CD4-positive, alpha-beta T cell treated with Interleukin-17A for 4 hours (primary cell): ENCODE measurements at places on chromosomes 6 and 20.

GRCh38 chr6:42565823-42566613 is 2.2 kb downstream of the UBR2 start:
- no peak for DNase-seq

GRCh38 chr6:6270948-6271535 is 49.4 kb downstream of the F13A1 start:
- DNase-seq = no peak

- no peak for DNase-seq
These were observed 19.5 kb downstream of the SF3B5 start for GRCh38 chr6:144075875-144076274.

DNA sequence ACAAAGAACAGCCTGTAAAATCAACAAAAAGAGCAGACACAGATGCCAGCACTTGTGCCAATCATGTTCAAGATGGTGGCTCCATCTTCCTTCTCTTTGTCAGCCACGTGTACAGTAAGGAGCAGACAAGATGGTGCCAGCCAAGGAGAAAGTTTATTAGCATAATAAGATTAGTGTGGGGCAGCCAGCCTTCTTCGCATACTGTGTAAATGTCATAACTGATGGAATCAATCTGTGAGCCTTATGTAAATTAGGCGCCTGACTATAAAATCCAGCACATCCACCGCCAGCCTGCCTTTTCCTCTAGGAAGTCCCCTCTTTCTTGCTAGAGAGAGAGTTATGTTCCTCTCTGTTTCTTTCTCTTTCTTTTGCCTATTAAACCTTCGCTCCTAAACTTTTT is 99.7 kb upstream of the RALGAPA2 start:
- DNase-seq = no peak

- no peak for DNase-seq
These were observed 115.5 kb downstream of the REV3L start for GRCh38 chr6:111367393-111368088.

GRCh38 chr20:23629017-23629541 is 8.7 kb downstream of the CST3 start:
- DNase-seq = no peak

- DNase-seq = no peak
These were observed 414.3 kb downstream of the CDKAL1 start for GRCh38 chr6:20948556-20948955.

- DNase-seq = no peak
These were observed 258.1 kb downstream of the ZNF217 start for GRCh38 chr20:53335555-53335954.

DNA sequence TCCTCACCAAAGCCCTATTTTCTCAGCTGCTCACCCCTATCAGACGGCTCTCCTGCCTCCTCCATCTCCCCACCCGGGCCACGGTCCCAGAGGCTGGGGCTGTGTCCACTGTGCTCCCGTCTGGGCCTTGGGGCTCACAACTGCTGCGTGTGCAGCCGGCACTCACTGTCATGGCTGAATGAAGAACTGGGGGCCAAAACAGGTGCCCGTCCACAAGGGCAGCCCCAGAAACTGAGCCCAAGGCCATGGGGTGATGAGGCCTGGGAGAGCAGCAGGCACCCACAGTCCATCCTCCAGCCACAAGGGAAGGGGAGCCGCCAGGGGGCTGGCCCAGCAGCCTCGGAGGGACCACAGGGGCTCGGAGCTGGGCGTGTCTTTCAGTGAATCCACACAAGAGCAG is 159.5 kb downstream of the DLL1 start:
- no peak for DNase-seq

- DNase-seq = no peak
These were observed 9.6 kb upstream of the PCMTD2 start for GRCh38 chr20:64245746-64246595.

- no peak for DNase-seq
These were observed 839.5 kb upstream of the FLRT3 start for GRCh38 chr20:15176929-15177328.

DNA sequence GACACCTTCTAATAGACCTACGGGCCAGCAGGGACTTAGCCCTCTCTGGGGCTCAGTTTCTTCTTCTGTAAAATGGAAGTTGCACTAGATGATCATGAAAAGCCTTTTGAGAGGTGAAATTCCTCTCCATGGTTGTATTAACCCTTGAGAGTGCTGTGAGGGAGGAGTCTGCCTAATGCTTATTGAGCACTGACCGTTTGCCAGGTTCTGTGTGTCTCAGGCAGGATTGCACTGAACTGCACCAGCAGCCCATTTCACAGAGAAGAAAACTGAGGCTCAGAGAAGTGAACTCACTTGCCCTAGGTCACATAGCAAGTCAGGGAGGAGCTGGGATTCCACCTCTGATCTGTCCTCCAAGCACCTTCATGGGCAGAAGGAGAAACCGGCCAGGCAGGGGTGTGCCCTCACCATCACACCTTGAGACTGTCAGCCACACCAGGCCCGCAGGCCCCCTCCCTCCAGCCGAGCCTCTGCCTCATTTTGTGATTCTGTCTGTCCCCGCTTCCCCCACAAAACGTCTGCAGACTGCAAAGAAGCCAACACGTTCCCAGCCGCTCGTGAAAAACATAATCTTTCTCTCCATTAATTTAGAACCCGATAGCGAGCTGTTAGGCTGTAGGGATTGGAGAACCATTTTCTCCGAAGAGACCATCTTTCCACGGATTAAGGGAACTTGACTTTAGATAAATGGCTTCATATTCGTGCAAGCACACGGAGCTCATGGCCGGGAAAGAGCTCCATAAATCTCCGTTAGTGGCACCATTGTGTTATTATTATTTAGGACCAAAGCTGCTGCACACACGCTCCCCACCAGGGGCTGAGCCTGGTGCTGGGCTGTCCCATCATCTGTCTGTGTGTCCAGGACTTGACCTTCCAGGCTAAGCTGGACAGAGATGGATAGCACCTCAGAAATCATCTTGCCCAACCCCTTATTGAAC is 46.0 kb downstream of the KIAA1755 start:
- DNase-seq = no peak

DNA sequence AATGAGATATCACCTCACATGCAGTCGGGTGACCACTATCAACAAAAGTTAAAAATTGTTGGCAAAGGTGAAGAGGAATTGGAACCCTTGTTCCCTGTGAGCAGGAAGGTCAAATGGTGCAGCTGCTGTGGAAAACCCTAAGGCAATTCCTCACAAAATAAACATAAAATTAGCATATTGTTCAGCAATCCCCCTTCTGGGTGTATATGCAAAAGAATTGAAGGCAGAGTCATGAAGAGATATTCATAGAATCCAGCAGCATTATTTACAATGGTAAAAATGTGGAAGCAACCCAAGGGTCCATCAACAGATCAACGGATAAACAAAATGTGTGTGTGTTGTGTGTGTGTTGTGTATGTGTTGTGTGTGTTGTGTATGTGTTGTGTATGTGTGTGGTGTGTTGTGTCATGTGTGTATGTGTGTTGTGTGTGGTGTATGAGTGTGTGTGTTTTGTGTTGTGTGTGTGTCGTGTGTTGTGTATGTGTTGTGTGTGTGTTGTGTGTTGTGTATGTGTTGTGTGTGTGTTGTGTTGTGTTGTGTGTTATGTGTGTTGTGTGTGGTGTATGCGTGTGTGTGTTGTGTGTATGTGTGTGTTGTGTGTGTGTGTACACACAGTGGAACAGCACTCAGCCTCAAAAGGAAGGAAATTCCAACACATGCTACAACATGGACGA is 245.1 kb downstream of the ERMARD start:
- DNase-seq = no peak

GRCh38 chr20:54217762-54218161 is 9.9 kb downstream of the PFDN4 start:
- no peak for DNase-seq

DNA sequence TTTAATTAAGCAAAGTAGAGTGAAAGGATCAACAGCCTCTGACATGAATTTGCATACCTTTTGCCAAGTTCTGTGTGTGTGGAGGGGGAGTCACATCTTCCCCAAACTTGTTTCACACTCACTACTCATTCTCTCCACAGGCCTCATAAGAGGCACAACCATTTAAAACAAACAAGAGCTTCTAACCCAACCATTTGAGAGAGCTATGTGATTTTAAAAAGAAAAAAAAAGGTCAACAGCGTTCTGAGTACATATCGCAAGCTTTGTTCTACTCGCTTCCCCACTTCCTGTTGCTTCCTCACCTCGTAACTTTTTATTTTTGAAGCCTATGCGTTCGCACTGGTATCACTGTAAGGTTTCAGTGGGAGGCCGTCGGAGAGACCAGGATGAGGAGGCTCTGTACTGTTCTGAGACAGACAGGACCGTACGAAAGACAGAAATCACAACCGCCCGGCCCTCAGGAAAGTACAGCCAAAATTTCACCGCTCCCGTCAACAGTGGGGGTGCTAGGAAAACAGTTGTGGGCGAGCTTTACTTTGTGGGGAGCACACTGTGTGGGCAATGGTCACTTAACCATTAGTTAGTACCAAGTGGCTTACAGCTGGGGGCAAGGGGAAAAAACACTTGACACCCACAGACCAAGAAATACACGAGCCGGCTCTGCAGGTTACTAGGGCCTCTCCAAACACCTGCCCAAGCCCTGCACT is 61.3 kb downstream of the TRERF1 start:
- DNase-seq = peak; percentile 71

DNA sequence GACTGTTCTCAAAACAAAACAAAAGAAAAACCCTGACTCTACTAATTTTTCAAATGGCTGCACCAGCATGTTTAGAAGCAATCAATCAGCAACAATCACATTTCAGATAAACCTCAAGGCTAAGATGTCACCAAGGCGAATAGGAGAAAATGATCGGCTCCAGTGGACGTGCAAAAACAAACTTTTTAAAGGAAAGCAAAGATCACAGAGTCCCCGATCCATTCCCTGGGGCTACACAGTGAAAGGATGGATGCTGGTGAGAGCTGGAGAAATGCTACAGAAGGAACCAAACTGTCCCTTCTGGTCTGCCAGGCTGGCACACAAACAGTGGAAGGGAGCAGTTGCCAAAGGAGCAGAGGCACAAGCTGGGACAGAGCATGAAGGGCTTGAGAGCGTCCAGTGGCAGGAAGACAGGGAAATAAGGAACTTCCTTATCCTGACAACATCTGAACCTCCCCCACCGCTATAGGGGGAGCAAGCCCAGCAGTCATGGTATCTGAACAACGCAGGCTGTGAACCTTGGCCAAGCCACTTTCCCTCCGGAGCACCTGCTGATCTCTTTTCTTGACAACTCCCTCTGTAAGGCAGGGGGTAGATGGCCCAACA is 73.7 kb upstream of the HIVEP1 start:
- DNase-seq = no peak

- DNase-seq = no peak
These were observed 211.0 kb upstream of the ARG1 start for GRCh38 chr6:131362070-131362469.

GRCh38 chr20:37922016-37922415 is 19.1 kb downstream of the VSTM2L start:
- no peak for DNase-seq

DNA sequence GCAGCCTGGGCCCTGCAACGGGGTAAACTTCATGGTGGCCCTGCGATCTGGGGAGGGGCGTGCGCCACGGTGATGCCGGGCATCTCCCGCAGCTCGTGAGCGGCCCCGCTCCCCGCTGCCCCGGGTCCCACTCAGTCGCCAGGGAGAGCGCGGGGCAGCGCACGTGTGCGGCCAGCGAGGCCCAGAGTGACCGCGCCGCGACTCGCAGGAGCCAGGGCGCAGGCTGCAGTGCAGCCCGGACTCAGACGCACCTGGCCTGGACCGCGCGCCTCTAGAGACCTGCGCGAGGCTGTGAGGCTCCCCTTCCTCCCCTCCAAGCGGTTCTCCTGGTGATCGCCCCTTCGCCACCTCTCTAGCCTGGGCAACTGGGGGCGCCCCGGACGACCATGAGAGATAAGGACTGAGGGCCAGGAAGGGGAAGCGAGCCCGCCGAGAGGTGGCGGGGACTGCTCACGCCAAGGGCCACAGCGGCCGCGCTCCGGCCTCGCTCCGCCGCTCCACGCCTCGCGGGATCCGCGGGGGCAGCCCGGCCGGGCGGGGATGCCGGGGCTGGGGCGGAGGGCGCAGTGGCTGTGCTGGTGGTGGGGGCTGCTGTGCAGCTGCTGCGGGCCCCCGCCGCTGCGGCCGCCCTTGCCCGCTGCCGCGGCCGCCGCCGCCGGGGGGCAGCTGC is 652 bp downstream of the BMP6 start:
- no peak for DNase-seq

- DNase-seq = no peak
These were observed 12.4 kb upstream of the PTPRK start for GRCh38 chr6:128532827-128533226.

DNA sequence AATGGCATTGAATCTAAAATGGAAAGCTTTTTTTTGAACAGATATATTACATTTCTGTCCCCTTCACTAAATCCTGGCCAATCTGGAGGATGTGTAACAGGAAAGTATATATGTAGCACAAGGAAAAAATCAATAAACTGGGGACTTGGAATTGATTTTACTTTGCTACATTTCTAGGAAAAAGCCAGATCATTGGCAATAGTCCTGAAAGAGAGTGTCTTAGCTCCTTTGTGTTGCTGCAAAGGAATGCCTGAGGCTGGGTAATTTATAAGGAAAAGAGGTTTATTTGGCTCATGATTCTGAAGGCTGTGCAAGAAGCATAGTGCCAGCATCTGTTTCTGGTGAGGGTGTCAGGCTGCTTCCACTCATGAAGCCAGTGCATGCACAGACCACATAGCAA is 574.9 kb downstream of the HTR1B start:
- no peak for DNase-seq

GRCh38 chr6:34115403-34115795 is 30.5 kb downstream of the GRM4 start:
- peak; percentile 22 for DNase-seq

DNA sequence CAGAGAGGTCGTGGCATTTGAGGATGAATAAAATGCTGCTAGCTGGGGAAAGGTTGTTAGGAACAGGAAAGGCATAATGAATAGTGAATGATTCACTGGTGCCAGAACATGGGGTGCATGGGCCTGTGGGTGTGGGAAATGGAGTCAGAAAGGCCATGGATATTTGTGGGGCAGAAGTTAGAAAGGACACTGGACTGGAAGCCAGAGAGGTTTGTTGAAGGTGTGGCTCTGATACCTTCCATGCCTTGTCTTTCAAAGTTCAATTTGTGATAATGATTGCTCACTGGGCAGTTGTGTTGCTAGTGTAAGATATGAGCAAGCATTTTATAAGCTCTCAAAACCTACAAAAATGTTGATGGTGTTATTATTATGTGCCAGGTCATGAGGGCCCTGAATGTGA is 32.7 kb downstream of the LRRC1 start:
- DNase-seq = no peak

GRCh38 chr6:56259234-56260077 is 12.1 kb upstream of the COL21A1 start:
- no peak for DNase-seq

- no peak for DNase-seq
These were observed 39.7 kb downstream of the TRAM2 start for GRCh38 chr6:52537001-52537753.

DNA sequence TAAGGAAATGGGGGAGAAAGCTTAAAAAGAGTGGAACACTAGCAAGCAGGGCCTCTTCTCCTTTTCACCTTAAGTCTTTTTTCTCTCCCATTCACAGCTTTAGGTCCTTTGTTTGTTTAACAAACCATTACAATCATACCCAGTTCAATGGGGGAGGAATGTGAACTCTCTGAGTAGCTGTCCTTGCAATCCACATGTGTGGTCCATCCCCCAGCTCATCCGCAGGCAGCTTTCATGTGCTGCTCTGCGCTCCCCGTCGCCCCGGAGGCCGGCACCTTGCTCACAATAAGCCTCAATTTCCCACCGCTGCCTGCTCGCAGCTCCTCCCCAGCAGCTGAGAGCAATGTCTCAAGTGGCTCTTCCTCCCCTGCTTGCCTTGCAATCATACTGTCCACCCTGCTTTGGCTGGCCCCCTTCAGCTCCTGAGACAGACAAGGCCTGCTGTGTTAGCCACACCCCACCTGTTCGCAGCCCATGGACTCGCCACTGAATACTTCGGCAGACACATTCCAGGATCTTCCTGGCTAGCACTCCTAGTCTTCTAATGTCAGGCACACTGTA is 49.1 kb downstream of the PLAGL1 start:
- no peak for DNase-seq
